Thoracic aorta (tissue), 2 donors: ENCODE measurements at places on chromosomes 4 and X.

DNA sequence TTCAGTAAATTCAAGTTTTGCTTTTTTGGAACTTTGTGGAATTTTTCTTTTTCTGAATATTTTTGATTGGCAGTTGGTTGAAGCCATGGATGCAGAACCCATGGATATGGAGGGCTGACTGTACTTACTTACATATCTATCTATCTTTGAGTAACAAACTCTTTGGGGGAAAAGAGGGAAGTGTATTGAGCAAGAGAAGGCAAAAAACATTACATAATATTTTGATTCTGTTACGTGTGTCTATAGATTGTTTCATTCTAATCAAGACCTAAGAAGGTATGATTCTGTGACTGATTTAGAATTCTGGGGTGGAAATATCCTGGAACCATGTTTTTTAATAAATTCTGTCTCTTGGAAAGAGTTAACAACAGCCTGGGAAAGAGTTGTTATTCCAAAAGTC lies 31.5 kb downstream of the GRSF1 start:
- no peak for DNase-seq

- no peak for DNase-seq
Observed at GRCh38 chrX:151816934-151817333, 82.4 kb downstream of the CNGA2 start.

GRCh38 chrX:47093860-47094259 lies 15.6 kb downstream of the RGN start:
- DNase-seq = no peak

DNA sequence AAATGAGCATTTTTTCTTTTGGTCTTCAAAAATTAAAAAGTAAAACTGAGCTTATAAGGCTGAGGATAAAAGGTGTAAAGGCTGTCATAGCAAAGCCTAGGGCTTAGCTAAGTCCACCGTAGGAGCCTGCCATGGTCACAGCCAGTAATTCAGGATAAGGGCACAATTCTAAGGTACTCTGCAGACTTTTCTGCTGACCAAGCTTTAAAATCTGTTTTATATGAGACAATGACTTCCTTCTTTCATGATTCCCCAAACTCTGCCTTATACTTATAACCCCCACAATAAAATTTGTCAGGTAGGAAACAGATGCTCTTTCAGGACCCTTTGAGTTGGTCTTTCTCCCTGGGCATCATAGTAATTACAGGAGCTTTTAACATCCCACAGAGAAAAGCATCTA lies 138.5 kb downstream of the COL4A6 start:
- DNase-seq = no peak

- DNase-seq = no peak
Observed at GRCh38 chr4:74016068-74016467, 17.6 kb upstream of the CXCL5 start.

DNA sequence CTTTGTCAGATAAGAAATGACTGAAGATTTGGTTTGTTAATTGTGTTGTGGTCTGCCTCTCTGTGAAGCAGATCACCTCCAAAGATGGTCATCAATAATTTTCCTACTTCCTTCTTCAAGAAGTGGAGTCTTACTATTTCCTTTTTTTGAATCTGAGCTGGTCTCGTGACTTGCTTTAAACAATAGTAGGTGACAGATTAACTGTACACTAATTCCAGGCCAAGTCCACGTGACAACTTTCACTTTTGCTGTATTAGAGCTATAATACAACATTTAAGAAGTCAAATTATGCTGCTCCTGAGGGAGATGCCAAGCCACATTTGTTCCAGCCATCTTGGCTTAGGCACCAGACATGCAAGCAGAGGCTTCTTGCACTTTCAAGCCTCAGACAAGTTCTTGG lies 393.8 kb upstream of the GRID2 start:
- no peak for DNase-seq

GRCh38 chr4:119240568-119240967 lies 28.1 kb downstream of the USP53 start:
- DNase-seq = no peak

DNA sequence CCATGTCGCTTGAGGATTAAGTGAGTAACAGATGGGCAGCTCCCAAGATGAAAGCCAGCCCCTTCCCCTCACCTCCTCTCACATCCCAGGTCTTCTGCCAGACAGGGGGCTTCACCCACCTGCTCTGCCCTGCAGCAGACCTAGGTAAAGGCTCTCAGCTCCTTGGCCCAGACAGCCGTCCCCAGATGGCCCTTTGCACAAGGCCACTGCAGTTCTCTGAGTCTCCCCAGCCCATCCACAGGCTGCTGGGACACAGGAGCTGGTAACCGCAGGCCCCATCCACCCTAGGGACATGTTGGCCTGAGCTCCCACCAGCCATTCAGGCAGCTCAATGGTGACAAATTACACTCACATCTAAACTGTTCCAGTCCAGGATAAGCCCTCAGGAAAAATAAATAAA lies 15.3 kb downstream of the C4orf50 start:
- DNase-seq = no peak

DNA sequence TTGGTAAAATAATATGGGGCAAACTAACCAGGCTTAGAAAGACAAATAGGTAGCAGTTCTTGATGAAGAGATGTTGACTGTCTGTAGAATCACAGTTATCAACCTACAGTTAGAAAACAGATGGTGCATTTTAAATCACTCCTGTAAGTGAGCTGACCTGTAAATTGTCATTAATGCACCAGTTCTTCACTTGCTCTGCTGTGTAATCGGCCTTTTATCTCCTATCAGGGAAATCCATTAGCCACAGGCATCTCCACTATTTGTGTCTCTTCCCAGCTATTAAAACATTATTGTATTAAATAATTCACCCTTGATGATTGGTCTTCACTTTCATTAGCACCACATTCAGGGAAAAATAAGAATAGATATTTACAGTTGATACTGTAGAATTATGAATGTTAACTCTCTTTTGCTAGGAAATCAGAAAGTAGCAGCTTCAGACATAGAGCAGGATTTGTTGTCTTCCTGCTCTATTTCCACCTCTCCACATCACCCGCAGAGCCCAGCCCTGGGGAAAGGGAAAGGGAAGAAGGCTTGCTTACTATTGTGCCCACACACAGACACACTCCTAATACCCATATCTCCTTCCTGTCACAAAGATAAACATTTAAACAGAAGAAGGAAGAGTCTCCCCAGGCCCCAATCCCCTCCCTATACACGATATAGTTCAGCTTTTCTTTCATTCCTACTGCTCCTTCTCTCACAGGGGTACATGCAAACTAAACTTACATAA lies 97.1 kb downstream of the REELD1 start:
- DNase-seq = no peak

GRCh38 chr4:1012034-1012739 lies 761 bp downstream of the FGFRL1 start:
- no peak for DNase-seq

- no peak for DNase-seq
Observed at GRCh38 chrX:78168065-78168464, 28.6 kb upstream of the TAF9B start.

GRCh38 chrX:155105919-155106318 lies 34.6 kb downstream of the BRCC3 start:
- DNase-seq = no peak

DNA sequence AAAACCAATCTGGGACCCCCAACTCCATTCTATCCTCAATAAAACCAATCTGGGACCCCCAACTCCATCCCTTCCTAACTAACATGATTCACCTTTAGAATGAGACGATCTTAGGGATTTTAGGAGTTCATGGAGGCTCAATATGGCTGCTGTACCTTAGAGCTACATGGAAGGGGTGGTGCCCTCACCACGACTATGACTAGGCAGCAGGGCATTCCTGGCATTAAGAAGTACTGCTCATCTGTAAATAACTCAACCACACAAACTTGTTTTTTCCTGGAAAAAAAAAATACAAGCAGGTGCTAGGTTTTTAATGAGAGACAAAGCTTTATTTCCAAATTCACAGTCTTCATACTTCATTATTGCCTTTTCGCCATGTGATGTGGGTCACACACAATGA lies 346.5 kb upstream of the FAT1 start:
- DNase-seq = no peak

DNA sequence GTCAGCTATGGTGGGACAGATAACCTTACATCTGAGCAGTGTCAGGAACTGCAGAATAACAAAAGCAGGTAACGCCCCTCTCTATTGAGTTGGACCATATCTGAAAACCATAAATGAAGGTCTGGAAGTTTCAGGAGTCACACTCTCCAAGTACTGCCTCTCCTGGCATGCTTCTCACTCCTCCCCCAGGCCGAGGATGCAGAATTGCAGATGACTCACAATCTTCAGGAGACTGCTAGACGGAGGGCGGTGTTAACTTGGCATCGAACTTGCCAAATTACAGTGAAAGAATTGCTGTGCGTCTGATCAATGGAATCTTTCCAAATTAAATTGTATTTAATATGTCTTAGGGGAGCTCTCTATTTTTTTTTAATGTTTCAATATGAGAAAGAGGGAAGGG lies 67.1 kb upstream of the TRIM2 start:
- no peak for DNase-seq

DNA sequence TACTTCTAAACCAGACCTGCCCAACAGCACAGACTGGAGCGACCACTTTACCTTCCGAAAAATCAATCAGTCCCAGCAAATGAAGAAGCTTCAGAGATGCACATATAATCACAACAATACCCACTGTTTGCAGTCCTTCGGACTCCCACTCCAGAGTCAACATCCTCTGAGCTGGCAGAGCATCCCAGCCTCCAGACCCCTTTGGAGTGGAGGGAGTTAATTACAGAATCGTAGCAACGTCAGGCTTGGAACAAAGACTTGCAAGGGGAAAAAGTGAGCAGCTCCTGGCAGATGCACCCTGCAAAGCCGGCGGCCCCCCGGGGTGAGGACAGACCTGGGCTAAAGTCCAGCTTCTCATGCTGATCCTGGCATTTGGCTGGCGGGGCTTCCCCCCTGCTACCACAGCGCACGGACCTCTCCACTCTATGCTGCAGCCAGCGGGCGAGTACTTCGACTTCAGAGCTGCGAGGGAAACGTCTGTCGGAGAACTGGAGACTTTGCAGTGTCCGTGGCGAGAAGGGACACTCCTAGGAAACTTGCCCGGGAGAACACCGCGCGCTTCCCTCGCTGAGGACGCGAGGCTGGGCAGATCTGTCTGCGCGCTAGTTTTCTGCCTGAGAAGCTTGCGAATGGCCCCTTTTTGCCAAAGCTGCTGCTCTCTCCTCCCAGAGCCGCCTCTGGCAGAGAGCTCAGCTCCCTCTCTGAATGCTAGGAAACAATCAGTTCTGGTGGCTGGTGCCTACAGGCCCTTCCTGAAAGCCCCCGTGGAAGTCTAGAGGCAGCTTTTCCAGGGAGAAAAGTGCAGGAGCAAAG lies 283.7 kb downstream of the PACRGL start:
- no peak for DNase-seq

- DNase-seq = no peak
Observed at GRCh38 chrX:928606-929005, 283.8 kb downstream of the CRLF2 start.

GRCh38 chr4:176611951-176612350 lies 180.8 kb downstream of the VEGFC start:
- DNase-seq = no peak

GRCh38 chr4:177761692-177762091 lies 319.5 kb upstream of the AGA start:
- DNase-seq = no peak
